ENCODE measurements at places on chromosomes 7 and 10. TPM values are rescaled to one million over a fixed set of nuclear protein-coding genes. Genes with fewer than 3 reads are reported as not detected.

Gene AASS
- total RNA-seq, result 26.4 TPM

Gene SAMD9
- 30.4 TPM for total RNA-seq

GRCh38 chr10:52566471-52567246 lies 205.9 kb downstream of the MBL2 start:
- H3K4me3 ChIP-seq, result no peak overlapping the region
- no peak overlapping the region for H3K27ac ChIP-seq
- H3K27me3 ChIP-seq, result peaks cover 2% of the 10 kb centered on the region
- peaks cover 11% of the 10 kb centered on the region for H3K4me1 ChIP-seq

- H3K4me3 ChIP-seq, result no peak overlapping the region
- H3K36me3 ChIP-seq, result no peaks in the 10 kb centered on the region
- DNase-seq, result no peak
- no peak overlapping the region for H3K27ac ChIP-seq
Measured at GRCh38 chr10:127984945-127985344, 78.0 kb downstream of the PTPRE start.

DNA sequence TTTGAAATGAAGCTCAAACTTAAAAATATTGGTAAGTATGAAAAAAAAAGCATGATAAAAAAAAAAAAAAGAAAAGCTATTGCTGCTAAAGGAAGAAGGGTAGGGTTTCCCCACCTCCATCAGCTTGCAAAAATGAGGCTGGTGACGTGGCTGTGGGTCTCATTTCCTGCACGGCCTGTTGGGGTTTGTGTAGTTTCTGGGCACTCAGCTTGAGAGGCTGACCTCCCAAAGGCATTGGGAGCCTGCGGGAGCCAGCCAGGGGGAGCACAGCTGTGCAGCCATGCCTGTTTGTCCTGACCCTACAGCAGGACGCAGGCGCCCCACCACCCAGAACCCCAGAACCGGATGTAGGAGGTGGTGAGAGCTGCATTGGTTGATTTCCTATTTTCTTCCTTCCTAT lies 48.8 kb upstream of the CARD11 start:
- H3K36me3 ChIP-seq, result no peaks in the 10 kb centered on the region
- no peaks in the 10 kb centered on the region for H3K27me3 ChIP-seq
- H3K27ac ChIP-seq, result no peak overlapping the region
- H3K4me3 ChIP-seq, result no peak overlapping the region

All from osteoblast (primary cell).